Right cardiac atrium (tissue), 5 donors: ENCODE measurements at places on chromosomes 5 and 9. TPM values are rescaled to one million over a fixed set of nuclear protein-coding genes. Genes with fewer than 3 reads are reported as not detected.
A peak's percentile ranks its signal among the peaks of the same experiment; 100 is the strongest.

DNA sequence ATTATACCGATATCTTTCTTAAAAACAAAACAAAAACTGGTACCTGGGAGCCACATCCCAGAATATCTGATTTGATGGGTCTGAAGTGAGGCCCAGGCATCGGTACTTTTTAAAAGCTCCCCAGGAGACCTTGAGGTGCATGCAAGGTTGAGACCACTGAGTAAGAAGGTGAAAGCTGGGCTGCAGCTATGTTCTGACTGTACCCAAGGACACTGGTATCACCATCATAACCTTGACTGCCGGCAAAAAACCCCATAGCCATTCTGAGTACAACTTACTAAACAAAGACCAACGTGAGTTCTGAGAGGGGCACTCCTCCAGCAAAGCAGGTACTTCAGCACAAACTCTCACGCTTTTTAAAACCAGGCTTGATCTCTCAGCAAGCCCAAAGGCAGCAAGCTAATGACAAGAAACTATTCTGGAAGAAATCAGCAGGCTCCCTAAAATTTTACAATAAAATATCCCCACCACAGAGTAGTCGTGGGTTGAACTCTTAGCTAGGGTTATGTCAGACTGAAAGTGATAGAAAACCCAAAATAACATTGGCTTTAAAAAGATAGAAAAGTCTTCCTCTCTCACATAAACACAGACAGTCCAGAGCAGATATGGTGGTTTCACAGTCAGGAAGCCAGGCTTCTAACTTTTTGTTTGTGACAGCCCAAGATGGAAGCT lies 263.9 kb downstream of the SAXO1 start:
- DNase-seq, result no peak

- DNase-seq, result no peak
Measured at GRCh38 chr9:24398466-24398865, 147.2 kb downstream of the IZUMO3 start.

- DNase-seq, result no peak
Measured at GRCh38 chr5:143714629-143715028, 97.3 kb upstream of the HMHB1 start.

The ACTBL2 gene
- not detected for total RNA-seq

DNA sequence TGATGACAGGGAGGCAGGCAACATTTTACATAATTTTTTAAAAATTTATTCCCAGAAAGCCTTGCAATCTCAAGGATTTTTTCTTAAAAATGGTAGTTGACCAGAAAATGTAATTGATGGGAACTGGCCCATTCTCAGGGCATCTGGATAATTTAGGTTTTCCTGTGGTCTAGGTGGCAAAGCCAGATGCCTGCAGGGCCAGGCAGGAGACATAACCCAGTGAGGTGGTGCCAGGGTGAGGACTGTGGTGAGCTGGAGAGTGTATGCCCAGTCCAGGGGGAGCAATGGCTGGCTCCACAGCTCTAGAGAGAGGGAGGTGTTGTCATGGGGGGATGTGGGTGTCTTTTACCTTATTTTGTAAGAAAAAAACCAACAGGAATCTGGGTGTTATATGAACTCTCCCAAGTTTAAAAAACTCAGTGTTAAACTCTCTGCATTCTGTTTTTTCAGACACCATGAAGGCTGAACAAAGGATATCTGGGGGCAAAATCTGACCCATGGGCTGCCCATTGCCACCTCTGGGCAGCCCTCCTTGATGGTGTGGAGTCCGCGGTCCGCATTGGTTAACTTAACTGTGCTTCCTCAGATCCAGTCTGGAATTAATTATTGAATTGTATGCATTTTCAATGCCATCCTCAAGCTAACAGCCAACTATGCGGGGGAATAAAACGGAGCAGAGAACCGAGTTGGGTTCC lies 43.9 kb downstream of the BOD1 start:
- no peak for DNase-seq

- no peak for DNase-seq
Measured at GRCh38 chr9:36031774-36032555, 4.7 kb upstream of the RECK start.

DNA sequence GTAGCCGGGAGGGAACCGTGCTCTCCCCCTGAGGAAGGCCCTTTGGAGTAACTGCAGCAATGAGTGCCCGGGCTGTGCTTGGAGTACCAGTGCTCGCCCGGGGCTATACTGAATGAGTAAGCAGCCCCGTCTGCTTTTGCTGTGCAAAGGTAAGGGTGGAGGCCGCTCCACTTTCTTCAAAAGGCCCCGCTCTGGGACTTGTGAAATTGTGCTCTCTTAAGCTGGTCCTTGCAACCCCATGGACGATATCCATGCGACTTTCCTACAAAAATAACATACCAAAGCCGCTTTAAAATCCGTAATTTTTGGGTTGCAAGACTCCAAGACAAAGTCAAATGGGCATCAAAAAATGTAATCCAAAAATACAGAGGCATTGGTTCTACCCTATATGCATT lies 578 bp upstream of the TNFAIP8 start:
- no peak for DNase-seq

The SLC36A3 gene
- not detected for total RNA-seq

GRCh38 chr5:129945028-129945427 lies 40.8 kb downstream of the CHSY3 start:
- DNase-seq, result no peak

The ARHGEF37 gene
- 20.6 TPM for total RNA-seq

The NTNG2 gene
- 27.4 TPM for total RNA-seq

DNA sequence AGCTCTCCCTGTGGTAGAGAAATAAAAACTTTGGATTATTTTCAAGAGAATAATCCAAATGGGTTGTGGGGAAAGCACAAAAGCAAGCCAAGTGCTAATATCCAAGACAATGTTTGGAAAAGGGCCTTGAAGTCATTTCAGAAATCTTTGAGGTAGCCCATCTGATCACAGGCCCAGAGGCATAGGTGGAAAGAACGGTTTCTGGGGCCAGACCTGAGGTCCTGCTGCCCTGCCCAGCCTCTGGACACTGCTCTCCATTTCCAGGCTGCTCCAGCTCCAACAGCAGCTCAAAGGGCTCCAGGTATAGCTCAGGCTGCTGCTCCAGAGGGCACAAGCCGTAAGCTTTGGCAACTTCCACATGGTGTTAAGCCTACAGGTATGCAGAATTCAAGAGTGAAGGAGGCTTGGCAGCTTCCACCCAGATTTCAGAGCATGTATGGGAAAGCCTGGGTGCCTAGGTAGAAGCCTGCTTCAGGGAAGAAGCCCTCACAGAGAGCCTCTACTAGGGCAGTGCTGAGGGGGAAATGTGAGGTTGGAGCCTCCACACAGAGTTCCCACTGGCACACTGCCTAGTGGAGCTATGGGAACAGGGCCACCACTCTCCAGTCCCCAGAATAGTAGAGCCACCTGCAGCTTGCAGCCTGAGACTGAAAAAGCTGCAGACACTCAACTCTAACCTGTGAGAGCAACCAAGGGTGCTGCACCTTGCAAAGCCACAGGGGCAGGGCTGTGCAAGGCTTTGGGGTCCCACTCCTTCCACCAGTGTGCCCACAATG lies 133.1 kb downstream of the PIK3R1 start:
- DNase-seq, result no peak

- no peak for DNase-seq
Measured at GRCh38 chr9:88738709-88739108, 203.7 kb downstream of the NXNL2 start.

- no peak for DNase-seq
Measured at GRCh38 chr9:15182730-15183129, 124.3 kb downstream of the TTC39B start.

GRCh38 chr9:18488886-18489285 lies 14.9 kb downstream of the ADAMTSL1 start:
- DNase-seq, result no peak

The NEUROG1 gene
- total RNA-seq, result not detected

- DNase-seq, result peak; percentile 36
Measured at GRCh38 chr5:42894057-42894456, 82.4 kb upstream of the SELENOP start.

DNA sequence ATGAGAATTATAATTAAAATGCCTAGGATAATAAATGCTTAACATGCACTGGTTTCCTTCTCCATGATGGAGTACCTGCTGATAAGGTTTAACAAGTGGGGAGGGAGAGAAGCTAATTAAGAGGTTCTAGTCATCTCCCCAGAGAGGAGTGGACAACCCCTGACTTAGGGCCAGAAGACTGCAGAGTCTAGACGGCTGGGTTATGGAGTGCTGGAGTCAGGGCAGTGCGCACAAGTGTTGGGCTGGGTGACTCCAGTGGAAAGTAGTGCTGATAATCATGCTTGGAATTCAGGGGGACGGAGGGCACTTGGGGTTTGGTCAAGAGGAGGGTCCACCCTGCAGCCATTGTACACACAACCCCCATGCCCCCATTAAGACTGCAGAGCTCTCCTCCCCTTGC lies 32.8 kb upstream of the TGFBI start:
- no peak for DNase-seq

DNA sequence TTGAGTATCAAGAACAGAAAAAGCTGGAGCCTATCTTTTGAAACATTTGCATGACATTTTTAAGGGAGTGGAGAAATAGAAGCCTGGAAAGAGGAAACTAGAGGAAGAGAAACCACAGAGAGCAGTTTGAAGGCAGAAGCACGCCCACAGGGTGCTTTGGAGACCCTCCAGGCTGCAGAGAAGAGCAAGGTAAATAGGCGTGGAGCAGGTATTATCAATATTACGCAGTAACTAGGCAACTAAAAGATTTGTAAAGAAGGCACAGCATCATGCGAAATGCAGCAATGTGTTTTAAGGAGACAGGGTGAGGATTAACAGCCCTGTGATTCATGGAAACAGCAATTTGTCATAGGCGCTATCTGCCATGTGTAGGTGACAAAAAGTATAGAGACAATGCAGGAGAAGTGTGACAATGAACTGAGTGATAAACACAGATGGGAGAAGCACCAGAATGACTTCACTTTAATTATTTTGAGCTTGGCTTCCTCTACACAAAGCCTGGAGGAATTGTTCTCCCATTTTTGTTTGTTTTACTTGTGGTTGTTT lies 281.2 kb downstream of the BRINP1 start:
- no peak for DNase-seq

The DMXL1 gene
- 32.2 TPM for total RNA-seq

GRCh38 chr5:76952795-76953536 lies at the start of gene CRHBP:
CRHBP (plus strand) TSS chr5:76953045; CDS start chr5:76953135, 90 bp downstream.
- DNase-seq, result no peak
